ENCODE measurements at places on chromosomes 5 and 9.

DNA sequence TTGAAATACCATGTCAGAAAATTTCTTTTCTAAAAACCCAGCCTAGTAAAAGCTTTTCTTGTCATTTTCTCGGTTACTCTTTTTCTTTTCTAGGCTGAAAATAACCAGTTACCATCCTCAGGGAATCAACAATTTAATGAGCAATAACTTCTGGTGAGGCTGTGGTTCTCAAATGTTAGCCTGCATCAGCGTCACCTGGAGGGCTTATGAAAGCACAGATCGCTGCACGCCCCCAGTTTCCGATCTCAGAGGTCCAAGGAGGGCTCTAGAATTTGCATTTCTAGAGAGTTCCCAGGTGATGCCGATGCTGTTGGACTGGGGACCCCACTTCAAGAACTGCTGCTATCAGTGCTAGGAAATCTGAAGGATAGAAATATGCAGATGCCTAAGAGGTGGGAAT, 28.9 kb upstream of the TLE1 start:
- DNase-seq, result no peak

- no peak for DNase-seq
Measured at GRCh38 chr5:39503155-39503554, 78.4 kb upstream of the DAB2 start.

GRCh38 chr9:76812591-76812990, 48.4 kb downstream of the PCA3 start:
- DNase-seq, result no peak

- no peak for DNase-seq
Measured at GRCh38 chr9:122387536-122387935, 16.7 kb downstream of the PTGS1 start.

DNA sequence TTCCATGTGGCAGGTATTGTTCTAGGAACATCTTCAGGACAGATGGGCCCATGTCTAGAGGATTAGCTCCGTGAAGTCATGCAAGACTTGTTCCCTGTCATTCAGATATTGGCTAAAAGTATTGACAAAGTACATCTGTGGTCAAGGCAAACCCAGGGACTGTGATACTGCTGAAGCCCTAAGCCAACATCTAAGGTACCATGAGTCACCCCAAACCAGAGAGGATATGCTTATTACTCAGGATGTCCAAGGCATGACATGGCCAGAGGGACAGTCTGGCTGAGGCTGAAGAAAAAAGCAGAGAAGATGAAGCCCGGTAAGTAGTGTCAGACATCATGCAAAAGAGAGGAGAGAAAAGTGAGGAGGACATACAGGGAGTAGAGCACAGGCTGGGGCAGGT, 31.0 kb downstream of the HMHB1 start:
- DNase-seq, result no peak

GRCh38 chr9:137188086-137188489, 272 bp downstream of the ANAPC2 start:
- DNase-seq, result no peak

DNA sequence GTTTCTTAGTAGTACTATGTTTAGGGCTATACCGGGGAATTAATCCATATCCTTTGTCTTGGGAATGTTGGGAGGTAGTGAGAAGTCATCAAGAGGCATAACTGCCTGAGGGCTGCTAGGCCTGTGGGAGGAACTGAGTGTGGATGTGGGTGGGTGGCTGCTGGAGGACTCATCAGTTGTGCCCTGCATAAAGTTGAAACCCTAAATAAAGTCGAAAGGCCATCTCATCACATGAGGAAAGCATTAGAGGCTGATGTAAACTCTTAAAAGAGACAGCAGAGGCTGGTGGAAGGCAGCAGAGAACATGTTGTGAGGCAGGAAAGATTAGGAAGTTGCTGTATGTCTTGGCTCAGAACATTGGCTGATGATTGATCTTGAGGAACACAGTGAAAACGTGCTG, 143.8 kb downstream of the MAST4 start:
- DNase-seq, result no peak

DNA sequence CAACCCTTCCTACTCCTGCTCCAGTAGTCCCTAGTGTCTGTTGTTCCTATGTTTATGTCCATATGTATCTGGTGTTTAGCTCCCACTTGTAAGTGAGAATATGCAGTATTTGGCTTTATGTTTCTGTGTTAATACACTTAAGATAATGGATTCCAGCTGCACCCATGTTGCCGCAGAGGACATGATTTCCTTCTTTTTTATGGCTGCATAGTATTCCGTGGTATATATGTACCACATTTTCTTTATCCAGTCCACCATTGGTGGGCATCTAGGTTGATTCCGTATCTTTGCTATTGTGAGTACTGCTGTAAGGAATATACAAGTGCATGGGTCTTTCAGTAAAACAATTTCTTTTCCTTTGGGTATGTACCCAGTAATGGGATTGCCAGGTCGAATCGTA, 5.2 kb upstream of the ARRDC3 start:
- no peak for DNase-seq

- DNase-seq, result no peak
Measured at GRCh38 chr9:16387382-16387781, 483.1 kb downstream of the BNC2 start.

DNA sequence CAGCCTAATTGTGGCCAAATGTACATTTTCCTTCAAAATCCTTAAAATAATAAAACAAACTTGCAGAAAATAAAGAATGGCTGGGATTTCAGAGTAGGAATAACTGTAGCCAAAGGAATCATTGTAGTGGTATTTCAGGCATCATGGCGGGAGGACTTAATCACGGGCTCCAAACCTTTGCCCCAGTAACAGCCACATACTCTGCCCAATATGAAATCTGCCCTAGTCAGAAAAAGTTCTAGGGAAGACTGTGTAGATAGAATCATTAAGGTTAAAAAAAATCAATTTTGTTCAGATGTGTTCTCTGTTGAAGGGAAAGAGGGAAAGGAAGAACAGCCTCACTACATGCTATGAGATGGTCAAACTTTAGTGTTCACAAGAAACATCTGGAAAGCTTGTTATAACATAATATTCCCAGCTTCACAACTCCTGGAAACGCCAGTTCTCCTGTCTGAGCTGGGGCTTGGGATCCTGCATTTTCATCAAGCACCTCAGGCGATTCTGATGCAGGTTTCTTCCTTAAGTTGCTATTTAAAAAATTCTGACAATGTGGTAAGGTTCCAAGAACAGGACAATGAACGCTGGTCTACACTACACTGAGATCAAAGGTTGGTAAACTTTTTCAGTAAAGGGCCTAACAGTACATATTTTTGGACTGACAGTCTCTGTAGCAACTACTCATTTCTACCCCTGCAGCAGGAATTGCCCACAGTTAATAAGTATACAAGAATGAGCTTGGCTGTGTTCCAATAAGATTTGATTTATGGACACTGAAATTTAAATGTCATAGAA, 87.9 kb downstream of the CEMIP2 start:
- no peak for DNase-seq

DNA sequence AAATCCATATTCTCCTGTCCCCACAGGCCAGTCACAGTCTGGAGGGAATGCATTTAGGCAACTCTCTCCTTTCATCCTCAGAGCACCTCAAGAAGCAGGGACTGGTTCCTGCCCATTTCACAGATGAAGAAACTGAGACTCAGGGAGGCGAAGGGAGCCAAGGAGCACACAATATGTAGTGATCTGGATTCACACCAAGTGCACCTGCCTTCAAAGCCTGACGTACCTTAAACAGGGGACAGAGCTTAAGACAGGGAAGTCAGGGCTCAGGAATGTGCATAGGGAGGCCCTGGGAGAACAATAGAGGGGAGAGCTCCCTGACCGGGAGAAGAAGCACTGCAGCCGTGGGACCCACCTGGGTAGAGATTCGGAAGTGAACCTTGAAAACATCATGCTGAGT, 83.0 kb downstream of the GABBR2 start:
- no peak for DNase-seq

DNA sequence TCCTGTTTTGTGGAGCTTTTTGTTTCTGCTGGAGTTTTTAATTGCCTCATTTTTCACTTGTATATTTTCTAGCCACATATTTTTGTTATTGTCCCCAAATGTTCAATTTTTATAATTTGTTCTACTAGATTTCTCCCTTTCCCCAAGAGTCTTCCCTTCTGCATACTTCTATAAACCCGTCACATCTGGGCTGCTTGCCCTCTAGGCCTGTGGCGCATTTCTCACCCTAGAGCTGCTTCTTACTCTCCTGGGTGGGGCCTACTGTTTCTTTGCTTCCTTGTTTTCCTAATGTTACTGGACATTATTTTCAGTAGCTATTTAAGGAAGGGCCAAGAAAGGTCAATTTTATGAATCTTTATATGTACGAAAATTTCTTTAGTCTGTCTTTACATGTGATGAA, 51.5 kb downstream of the NXNL2 start:
- no peak for DNase-seq

GRCh38 chr5:11182441-11183080, 421.5 kb upstream of the DAP start:
- no peak for DNase-seq

DNA sequence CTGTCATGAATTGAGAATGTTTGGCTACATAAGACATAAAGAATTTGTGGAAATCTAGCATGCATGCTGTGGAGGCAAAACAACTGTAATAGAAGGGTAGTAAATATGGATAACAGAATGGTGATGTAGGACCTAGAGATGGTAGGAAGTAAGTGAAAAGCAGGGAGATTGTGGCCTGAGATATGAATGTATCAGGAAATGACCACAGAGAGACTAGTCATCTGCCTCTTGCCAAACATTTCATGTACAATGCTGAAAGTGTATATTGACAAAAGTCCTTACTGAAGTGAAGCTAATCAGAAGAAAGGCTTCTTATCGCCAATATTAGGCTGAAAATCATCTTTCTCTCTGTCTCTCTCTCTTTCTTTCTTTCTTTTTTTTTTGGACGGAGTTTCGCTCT, 873.1 kb upstream of the CTNND2 start:
- DNase-seq, result no peak
